ENCODE measurements at places on chromosomes 11 and 22.

DNA sequence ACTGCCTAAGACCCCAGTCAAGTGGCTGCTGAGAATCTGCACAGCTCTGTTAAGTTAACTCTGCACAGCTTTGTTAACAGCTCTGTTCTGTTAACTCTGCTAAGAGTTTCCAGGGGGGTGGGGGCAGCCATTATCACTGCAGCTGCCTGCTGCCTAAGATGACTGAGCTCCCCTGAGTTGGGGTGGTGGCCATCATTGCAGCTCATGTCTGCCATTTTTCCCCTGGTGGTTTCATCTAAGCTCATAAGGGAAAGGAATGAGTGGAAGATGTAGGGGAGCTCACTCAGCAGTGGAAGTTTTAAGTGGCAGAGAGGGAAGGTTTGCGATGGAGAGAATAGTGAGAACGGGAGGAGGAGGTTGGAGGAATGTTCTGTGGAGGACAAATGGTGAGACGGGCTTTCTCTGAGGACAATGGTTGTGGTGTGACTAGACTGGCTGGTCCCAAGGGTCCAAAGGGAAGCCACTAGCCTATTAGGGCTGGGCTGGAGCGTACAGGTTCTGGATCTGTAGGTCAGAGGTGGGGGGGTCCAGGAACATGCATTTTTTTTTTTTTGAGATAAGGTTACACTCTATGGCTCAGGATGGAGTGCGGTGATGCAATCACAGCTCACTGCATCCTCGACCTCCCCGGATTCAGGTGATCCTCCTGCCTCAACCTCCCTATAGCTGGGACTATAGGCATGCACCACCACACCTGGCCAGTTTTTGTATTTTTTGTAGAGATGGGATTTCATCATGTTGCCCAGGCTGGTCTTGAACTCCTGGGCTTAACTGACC, 13.5 kb upstream of the PLET1 start:
- H3K4me1 ChIP-seq, result no peaks in the 10 kb centered on the region
- no peaks in the 10 kb centered on the region for H3K36me3 ChIP-seq
- DNase-seq, result no peak
- H3K27me3 ChIP-seq, result no peaks in the 10 kb centered on the region
- H3K4me3 ChIP-seq, result no peak overlapping the region

GRCh38 chr11:115663790-115664189, 159.6 kb upstream of the CADM1 start:
- no peak overlapping the region for H3K4me3 ChIP-seq
- no peaks in the 10 kb centered on the region for H3K36me3 ChIP-seq
- no peak overlapping the region for H3K27ac ChIP-seq
- no peak for DNase-seq
- peaks cover 2% of the 10 kb centered on the region for H3K4me1 ChIP-seq

- no peaks in the 10 kb centered on the region for H3K36me3 ChIP-seq
- H3K4me1 ChIP-seq, result no peaks in the 10 kb centered on the region
- no peak overlapping the region for H3K4me3 ChIP-seq
- H3K27me3 ChIP-seq, result no peaks in the 10 kb centered on the region
- DNase-seq, result no peak
- H3K27ac ChIP-seq, result no peak overlapping the region
Observed at GRCh38 chr11:92053216-92053615, 171.4 kb upstream of the FAT3 start.

DNA sequence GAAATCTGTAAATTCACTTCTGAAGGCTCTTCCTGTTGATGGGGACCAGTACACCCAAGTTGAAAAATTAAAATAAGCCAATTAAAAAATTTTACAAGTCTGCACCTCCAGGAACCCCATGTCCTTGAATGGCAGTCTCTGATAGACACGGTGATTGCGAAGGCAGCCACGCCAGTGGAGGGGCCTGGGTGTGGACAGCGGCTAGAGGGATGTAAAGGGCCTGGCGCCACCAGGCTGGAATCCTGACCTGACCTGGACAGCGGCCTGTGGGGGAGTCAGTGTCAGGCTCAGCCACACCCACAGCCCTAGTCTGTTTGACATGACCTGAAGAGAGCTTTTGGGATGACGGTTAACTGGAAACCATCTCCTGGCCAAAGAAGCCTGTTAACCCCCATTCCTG, 49.5 kb upstream of the RFPL3 start:
- H3K4me1 ChIP-seq, result no peaks in the 10 kb centered on the region
- peaks cover 32% of the 10 kb centered on the region for H3K27me3 ChIP-seq
- H3K4me3 ChIP-seq, result no peak overlapping the region
- H3K27ac ChIP-seq, result no peak overlapping the region

- no peak overlapping the region for H3K4me3 ChIP-seq
- peaks cover 10% of the 10 kb centered on the region for H3K4me1 ChIP-seq
- no peak overlapping the region for H3K27ac ChIP-seq
- no peak for DNase-seq
- H3K27me3 ChIP-seq, result no peaks in the 10 kb centered on the region
- peaks cover 4% of the 10 kb centered on the region for H3K36me3 ChIP-seq
Observed at GRCh38 chr11:10916665-10917064, 58.8 kb upstream of the ZBED5 start.

- H3K4me3 ChIP-seq, result peak within 1 kb of the TSS; percentile 85
- peak within 1 kb of the TSS; percentile 80 for H3K27ac ChIP-seq
- peaks cover 50% of the 10 kb centered on the region for H3K4me1 ChIP-seq
- H3K27me3 ChIP-seq, result no peaks in the 10 kb centered on the region
- peak; percentile 48 for DNase-seq
- H3K36me3 ChIP-seq, result peaks cover 3% of the 10 kb centered on the region
Observed at GRCh38 chr11:65558002-65558929, at the start of gene LTBP3. Gene LTBP3 (minus strand): TSS chr11:65558359. CDS start chr11:65557959, 400 bp downstream.

DNA sequence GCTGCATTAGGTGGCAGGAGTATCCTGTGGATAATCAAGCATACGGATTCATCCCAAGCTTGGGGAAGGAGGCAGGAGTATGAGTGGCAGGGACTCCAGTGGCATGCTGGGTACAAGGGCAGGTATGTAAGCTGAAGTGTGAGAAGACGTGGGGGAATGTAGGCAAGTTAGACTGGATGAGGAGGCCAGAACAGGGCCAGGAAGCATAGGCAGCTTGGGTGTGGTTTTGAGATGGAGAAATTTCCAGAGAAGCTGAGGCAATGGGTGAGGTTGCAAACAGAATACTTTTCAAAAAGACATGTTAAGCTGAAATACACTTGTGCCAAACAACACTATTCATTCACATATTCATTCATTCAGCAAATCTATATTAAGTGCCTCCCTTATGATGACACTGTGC, 43.1 kb upstream of the AMOTL1 start:
- no peaks in the 10 kb centered on the region for H3K4me1 ChIP-seq
- H3K27me3 ChIP-seq, result peaks cover 10% of the 10 kb centered on the region
- no peak overlapping the region for H3K27ac ChIP-seq
- H3K4me3 ChIP-seq, result no peak overlapping the region
- no peaks in the 10 kb centered on the region for H3K36me3 ChIP-seq

DNA sequence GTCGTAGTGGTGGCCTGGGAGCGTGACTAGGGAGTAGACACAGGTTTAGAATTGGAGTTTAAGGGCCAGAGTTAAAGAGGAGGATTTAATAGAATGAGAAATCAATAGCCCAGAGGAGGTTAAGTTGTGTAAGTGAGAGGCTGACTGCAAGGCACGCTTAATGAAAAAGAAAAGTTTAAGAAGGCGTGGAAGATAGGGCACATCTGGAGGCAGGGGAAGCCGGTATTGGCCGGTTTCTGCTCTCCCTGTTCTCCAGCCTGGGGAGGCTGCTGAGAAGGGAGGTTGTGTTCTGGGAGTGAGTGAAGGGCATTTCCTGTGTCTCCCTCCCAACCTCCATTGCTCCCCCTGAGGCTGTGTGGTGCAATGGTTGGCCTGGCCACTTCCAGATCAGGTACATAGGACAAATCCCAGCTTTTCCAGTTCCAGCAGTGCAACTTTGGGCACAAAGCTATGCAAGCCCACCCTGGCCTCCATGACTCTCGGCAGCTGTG, 6.3 kb downstream of the GRIK4 start:
- H3K27ac ChIP-seq, result no peak overlapping the region
- H3K4me1 ChIP-seq, result no peaks in the 10 kb centered on the region
- no peak overlapping the region for H3K4me3 ChIP-seq
- peaks cover 55% of the 10 kb centered on the region for H3K27me3 ChIP-seq
- DNase-seq, result no peak
- no peaks in the 10 kb centered on the region for H3K36me3 ChIP-seq
